Left cardiac atrium (tissue), 4 donors: ENCODE measurements at places on chromosomes 4 and X. TPM values are rescaled to one million over a fixed set of nuclear protein-coding genes. Genes with fewer than 3 reads are reported as not detected.

DNA sequence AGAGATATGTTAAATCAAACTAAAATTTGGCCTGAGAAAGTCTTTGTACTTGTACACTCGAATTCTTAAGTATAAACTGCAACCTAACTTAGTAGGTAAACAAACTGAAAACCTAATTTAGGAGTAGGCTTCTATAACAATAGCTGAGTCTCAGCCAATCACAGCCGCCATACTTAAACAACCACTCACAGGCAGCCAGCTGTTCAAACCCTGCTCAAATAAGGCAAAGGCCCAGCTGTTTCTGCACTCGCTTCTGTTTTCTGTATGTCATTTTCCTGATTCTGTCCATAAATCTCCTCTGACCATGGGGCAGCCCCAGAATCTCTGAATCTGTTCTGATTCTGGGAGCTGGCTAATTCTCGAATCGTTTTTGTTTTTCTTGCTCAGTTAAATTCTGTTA, 7.8 kb upstream of the PLS3 start:
- no peak for DNase-seq

Gene MAOA
- total RNA-seq, result 102 TPM

- no peak for DNase-seq
Observed at GRCh38 chr4:44668526-44668925, 9.7 kb upstream of the GUF1 start.

DNA sequence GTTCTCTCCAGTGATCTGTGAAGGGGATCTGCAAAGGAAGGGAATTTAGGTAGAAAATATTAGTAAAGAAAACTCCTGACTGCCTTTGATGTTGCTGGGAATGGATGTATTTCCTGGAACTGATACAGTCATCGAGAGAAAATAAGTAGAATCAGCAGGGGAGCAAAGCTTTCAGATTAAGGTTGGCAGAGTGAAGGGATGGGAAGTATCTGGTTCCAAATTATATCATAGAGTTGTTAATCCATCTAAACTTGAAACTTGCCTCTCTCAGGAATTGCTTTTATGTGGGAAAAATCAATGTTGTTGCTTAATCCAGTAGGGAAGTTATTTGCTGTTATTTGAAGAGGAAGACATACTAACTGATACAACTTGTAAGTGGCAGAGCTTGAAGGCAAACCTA, 19.3 kb downstream of the EPHA5 start:
- DNase-seq, result no peak

Gene GAGE12J
- total RNA-seq, result not detected

DNA sequence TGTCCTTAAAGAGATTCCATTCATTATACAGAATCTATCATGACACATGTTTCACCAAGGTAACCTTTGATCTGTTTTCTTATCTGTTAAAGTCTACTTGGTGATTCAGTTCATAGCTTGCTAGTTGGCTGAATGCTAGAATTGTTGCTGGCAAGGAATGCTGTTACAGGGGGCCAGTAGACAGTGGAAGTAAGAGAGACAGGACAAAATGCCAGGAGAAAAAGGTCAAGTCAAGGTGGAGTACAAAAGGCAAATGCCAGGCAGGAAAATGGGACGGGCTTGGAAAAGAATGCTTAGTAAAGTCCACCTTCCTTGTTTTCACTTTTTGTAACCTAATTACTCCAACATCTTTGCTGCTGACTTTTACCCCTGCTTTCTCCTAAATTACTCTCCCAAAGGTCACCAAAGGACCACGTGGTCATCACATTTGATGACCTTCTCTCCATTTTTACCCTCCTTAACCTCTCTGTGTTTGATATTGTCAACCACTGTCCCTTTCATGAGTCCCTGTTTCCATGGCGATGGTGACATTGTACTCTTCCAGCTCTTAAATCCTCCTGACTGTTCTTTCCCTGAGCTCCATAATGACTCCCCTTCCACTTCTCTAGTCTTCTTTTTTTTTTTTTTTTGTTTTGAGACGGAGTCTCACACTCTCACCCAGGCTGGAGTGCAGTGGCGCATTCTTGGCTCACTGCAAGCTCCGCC, 24.5 kb upstream of the TAPT1 start:
- DNase-seq, result no peak

GRCh38 chr4:90495211-90495610, 368.0 kb downstream of the CCSER1 start:
- DNase-seq, result no peak

GRCh38 chr4:7625071-7625470, 190.3 kb upstream of the PSAPL1 start:
- DNase-seq, result no peak

DNA sequence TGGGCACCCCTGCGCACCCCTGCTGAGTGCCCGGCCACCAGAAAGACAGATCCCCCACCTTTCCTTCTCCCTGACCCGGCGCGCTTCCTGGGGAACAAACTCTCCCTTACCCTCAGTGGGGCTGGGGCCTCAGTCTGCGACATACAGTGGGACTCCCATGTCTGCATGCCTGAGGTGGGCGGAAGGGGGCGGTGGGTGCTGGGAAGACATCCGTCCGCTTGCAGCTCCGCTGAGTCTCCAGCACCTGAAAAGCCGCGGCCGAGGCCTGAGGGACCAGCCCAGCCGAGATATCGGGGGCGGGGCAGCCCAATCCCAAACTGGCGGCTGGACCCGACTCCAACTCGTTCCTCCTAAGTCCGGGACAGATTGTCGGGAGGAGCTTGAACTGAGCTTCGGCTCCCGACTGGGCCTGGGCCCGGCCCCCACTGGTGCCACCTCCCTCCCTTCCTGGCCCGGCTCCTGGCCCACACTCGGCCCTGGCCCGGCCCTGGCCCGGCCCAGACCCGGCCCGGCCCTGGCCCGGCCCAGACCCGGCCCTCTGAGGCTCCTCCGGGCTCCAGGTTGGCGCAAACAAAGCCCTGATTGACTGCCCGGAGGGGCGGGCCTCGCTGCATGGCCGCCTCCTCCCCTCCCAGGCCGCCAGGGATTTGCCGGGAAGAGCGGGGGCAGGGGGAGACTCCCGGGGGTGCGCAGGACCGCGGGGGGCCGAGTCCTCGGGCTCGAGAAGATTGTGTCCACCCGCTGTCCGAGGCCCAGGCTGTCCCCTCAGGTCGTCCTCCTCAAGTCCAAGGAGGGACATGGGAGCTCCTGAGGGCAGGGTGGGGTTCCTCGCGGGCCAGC, 877 bp upstream of the SLC16A2 start:
- peak; percentile 78 for DNase-seq

DNA sequence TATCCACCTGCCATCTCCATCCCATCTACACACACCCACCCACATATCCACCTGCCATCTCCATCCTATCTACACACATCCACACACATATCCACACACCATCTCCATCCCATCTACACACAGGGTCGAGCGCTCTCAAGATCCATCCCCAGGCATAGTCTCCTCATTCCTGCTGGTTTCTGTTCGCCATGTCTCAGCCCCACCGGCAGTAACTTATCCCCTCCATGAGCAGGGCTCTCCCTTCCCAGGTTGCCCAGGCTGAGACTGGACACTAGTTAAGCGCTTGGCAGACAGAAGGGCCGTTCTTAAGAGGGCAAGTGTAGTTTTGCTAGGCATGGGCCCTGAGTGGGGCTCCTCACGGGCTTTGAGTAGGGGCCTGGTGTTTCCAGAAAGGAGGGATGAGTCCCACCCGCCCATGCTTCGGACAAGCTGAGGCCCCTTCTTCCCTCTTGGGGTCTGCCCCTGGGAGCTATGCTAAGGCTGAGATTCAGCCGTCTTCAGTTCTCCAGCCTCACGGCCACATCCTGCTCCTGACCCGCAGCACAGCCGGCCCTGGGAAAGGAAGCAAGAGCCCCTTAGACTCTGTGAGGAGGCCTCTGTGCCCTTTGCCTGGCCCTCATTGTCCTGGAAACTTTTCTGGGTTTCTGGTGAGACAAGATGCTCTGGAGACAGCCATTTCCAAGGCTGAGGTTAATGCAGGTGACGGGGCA, 20.4 kb downstream of the TMEM271 start:
- no peak for DNase-seq

GRCh38 chr4:104868958-104869357, 277.7 kb upstream of the TET2 start:
- no peak for DNase-seq

Gene CDKL5
- 8.3 TPM for total RNA-seq

Gene DMRTC1B
- not detected for total RNA-seq

Gene ODAPH
- total RNA-seq, result not detected

Gene DNAAF6
- total RNA-seq, result not detected

Gene USP17L18
- total RNA-seq, result not detected

GRCh38 chr4:157242871-157243270, 22.3 kb downstream of the GRIA2 start:
- DNase-seq, result no peak

GRCh38 chrX:10979956-10980355, 131.2 kb upstream of the HCCS start:
- DNase-seq, result no peak

GRCh38 chr4:25131926-25132325, 28.3 kb downstream of the SEPSECS start:
- no peak for DNase-seq

- DNase-seq, result no peak
Observed at GRCh38 chr4:183961795-183962194, 56.7 kb downstream of the STOX2 start.

Gene FIP1L1
- total RNA-seq, result 24.9 TPM

- DNase-seq, result no peak
Observed at GRCh38 chr4:78766650-78767049, 9.5 kb upstream of the BMP2K start.

Gene CT55
- total RNA-seq, result not detected

- no peak for DNase-seq
Observed at GRCh38 chr4:55338486-55338885, 7.6 kb upstream of the SRD5A3 start.

Gene TEX13C
- total RNA-seq, result not detected

Gene TRIM60
- not detected for total RNA-seq

- no peak for DNase-seq
Observed at GRCh38 chrX:43019021-43019420, 241.1 kb upstream of the PPP1R2C start.

DNA sequence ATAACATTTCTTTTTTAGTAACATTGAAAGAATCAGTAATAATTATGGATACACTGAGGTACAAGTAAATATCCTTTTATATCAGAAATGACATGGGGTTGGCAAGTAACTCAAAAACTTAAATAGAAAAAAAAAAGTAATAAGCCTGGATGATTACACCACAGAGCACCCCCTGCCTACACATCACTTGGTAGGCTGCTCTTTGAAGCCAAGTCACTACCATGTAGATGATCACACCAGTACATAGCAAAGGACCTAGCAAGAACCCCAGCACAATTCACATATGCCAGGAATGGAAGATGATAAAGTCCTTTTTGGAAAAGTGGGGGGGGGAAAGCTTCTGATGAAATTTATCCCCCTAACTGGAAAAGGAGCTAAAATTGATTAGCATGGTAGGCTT, 56.9 kb downstream of the METTL14 start:
- no peak for DNase-seq
